ENCODE measurements at places on chromosomes 5 and 9. TPM values are rescaled to one million over a fixed set of nuclear protein-coding genes. Genes with fewer than 3 reads are reported as not detected.

The TTC16 gene
- polyA plus RNA-seq = 0.29 TPM

DNA sequence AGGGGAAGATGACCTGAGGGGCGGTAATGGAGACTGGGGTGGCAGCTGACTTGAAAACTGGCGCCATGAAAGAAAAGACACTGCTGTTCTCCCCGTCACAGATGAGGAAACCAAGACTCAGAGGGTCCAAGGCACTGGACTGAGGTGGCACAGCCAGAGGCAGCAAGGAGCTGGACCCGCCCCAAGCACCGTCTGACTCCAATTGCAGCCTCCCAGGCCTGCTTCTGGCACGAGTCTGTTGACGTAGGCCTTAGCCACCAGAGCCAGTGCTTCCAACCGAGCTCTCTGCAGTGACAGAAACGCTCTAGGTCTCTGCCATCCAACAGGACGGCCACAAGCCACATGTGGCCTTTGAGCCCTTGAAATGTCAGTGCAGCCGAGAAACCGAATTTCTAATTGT lies 193.2 kb downstream of the OLFM1 start:
- DNase-seq = no peak
- no peaks in the 10 kb centered on the region for H3K36me3 ChIP-seq
- H3K4me1 ChIP-seq = no peaks in the 10 kb centered on the region
- no peak overlapping the region for H3K27ac ChIP-seq

The GABRP gene
- 1.8 TPM for polyA plus RNA-seq

- H3K4me1 ChIP-seq = no peaks in the 10 kb centered on the region
- DNase-seq = no peak
- H3K27ac ChIP-seq = no peak overlapping the region
- H3K4me3 ChIP-seq = no peak overlapping the region
- H3K27me3 ChIP-seq = no peaks in the 10 kb centered on the region
Observed at GRCh38 chr5:37814699-37815098, 25.1 kb downstream of the GDNF start.

DNA sequence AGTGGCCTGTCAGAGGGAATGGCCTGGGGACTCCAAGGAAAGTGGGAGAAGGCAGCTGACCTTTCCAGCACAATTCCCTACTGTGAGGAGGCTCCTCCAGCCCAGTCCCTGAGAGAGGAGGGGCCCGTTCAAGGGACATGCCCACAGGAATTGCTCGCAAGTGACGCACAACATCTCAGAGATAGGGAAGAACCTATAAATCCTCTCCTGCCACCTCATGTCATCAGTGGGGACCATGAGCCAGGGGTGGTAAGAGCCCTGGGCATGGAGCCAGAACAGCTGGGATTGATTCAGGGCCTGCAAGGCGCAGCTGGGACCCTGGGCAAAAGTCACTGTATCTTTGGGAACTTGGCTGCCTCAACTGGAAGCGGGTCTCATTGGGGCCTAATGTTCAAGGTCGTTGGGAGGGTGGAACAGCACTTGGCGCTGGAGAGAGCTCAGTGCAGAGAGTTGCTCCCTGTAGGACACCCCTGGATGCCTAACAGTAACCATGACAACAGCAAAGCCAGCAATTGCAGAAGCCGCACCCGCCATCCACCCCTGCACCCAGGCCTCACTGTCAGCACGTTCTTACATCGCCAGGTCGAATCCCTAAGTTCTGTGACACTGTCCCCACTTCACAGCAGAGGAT lies 41.3 kb upstream of the ORM1 start:
- H3K36me3 ChIP-seq = no peaks in the 10 kb centered on the region
- H3K27me3 ChIP-seq = no peaks in the 10 kb centered on the region
- DNase-seq = peak; percentile 27
- no peaks in the 10 kb centered on the region for H3K4me1 ChIP-seq
- no peak overlapping the region for H3K4me3 ChIP-seq
